ENCODE measurements at places on chromosomes 2 and 18.

DNA sequence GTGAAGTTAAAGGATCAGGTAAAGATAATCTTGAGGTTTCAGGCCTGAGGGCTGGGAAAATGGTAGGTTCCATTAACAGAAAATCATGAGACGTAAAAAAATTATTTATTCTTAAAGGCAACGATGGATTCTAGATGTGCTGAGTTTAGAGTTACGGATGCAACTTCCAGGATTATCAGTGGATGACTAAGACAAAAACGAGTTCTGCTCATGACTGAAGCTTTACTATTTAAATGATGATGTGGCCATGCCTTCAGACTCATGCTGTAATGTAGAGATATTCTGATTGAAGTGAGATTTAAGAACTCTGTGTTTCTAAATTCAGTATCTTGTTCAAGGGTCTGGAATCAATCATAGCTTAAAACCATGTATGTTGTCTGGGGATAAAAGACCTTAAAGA, 5.0 kb downstream of the TMEM237 start:
- DNase-seq: no peak

GRCh38 chr2:46032996-46033395, 264.2 kb upstream of the EPAS1 start:
- DNase-seq: no peak

DNA sequence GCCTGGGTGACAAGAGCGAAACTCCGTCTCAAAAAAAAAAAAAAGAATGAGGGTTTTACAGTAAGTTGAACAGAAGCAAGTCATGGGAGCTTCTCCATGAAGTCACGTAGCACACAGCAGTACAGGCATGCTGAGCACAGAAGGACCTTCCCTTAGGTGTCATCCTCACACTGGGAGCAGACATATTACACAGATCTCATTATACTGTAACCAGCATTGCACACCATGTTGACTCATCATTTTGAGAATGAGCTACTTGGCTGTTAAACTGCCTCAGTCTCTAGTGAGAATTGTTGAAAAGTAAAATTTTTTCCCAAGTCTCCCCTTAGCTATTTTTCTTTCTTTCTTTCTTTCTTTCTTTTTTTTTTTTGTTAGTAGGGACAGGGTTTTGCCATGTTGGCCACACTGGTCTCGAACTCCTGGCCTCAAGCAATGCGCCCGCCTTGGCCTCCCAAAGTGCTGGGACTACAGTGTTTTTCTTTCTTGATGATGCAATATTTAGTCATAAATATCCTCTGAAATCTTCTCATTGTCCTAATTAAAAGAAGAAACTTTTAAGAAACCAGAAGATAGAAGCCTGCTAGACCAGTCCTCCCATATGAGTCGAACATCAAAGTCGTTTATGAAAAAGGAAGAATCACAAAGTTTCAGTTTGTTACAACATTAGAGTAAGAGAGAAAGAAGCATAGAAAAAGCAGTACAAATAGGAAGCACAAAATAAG, 37.9 kb upstream of the PPP1CB start:
- no peak for DNase-seq

GRCh38 chr2:187775196-187775595, 221.0 kb upstream of the TFPI start:
- DNase-seq: no peak

DNA sequence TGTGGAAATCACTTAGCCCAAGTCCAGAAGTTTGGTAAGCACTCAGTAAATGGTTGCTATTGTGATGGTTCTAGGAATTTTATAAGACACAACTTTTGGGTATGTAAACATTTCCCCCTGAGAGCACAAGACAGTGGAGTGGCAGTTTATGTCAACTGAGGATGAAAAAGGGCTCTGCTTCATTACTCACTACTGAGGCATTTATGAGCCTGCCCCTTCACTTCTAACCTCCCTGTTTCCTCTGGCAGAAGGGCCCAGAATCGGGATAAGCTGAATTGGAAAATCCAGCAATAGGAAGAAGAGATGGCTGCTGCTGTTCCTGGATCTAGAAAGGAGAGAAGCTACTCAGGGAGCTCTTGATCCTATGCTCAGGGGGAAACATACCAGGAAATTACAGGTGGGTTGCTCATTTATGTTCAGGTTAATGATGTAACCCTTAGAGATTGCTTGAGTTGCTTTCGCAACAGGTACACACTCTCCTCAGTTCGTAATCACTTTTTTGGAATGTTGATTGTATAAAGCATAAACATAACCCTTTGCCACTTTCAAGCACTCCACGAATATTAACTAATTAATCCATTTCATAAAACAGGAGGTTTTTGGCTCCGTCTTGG, 46.3 kb downstream of the ADCYAP1 start:
- DNase-seq: no peak

DNA sequence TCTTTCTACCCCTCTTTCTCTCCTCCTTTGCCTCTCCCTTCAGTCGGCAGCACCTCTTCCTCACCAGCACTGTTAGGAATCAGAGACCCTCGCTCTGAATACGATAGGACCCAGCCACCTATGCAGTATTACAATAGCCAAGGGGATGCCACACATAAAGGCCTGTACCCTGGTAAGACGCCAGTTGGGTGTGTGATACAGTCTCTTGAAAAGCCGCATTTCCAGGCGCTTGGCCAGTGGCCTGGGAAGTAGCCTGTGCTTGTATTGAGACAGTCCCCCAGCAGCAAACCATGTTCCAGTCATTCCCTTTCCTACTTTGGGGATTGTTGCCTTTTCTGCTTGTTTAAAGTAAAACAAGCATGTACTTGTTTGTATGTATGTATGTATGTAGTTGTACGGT, 118.4 kb upstream of the DAPL1 start:
- no peak for DNase-seq

GRCh38 chr2:74212702-74213410, 14.4 kb downstream of the MTHFD2 start:
- no peak for DNase-seq

GRCh38 chr2:170044751-170045478, 133.0 kb upstream of the MYO3B start:
- no peak for DNase-seq

- DNase-seq: no peak
Observed at GRCh38 chr2:223797037-223797436, 40.3 kb downstream of the AP1S3 start.

GRCh38 chr2:127293386-127293747, 577 bp downstream of the ERCC3 start:
- DNase-seq: no peak

- DNase-seq: no peak
Observed at GRCh38 chr2:19554520-19554919, 196.1 kb upstream of the OSR1 start.

Data from BE2C (cell line).